NCI-H1092 treated with DMSO at 0.1 percent for 48 hours (cell line): ENCODE measurements at places on chromosomes 3 and 15.

DNA sequence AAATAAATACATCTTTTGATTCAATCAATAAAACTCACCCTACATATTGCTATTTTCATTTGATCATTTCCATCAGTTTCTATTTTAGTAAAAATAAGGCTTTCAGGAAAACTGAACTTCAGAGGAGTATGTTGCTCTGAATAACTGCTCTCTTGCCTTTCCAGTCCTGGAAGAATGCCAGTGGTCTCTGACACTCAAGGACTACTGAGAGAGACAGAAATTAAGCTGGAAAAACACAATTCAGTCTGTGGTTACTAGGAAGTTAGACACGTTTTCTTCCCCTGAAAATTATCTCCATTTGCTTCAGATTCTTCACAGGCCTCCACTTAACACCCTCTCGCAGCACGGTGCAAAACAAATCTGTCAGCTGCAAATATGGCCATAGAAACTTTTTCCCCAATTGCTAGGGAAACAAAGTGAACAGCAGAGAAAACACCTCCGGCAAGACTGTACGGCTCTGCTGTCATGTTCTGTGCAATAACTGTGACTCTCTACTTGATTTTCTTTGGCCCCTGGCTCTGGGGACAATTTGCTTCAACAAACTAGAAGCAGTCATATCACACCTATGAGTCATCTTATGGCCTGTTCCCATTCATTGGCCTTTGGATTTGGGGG, 353.0 kb downstream of the MAGI1 start:
- peak; percentile 1 for DNase-seq

- DNase-seq, result no peak
These were observed 27.7 kb upstream of the P4HTM start for GRCh38 chr3:48962340-48962739.

GRCh38 chr3:38232701-38233100, 32.9 kb upstream of the SLC22A13 start:
- no peak for DNase-seq

DNA sequence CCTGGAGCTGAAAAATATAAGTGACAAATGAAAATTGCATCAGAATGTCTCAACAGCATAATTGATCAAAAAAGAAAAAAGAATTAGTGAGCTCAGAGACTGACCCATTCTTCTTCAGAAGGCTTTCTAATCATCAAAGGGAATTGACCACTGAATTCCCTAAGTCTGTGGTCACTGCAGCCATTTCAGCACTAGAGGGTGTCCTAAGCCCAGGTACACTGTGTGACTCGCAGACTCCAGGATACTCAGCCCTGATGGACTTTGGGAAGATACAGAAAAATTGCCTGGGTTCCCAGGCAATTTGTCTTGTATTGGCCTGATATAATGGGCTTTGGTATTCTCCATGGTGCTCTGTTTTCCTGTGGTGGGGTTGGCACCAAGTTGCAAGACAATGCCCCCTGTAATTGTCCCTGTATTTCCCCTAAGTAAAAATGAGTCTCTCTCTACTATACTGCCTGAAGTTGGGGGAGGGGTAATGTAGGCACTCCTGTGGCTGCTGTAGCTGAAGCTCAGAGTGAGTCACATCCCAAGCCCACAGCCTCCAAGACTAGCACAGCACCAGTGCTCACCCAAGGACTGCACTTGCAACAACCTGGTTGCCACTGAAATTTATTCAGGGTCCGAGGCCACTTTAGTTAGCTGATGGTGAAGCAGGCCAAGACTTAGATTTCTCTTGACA, 256.0 kb upstream of the STAC start:
- DNase-seq, result peak; percentile 21

- DNase-seq, result no peak
These were observed 7.6 kb downstream of the ANXA2 start for GRCh38 chr15:60390231-60390630.

DNA sequence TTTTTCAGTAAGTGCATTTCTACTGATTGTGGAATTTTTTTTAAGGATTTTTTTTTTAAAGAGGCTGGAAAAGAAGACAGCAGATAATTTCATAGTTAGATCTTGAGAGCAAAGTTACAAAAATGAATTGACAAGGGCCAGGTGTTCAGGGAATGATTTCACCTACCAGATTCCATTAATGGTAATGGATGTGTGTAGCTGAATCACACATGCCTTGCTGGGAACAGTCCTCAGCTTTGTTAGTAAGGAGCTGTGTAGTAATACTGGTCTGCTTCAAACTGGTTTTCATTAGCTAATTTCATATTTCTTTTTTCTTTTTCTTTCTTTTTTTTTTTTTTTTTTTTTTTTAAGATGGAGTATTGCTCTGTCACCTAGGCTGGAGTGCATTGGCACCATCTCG, 16.0 kb downstream of the NR1D2 start:
- DNase-seq, result no peak

- DNase-seq, result no peak
These were observed 27.0 kb downstream of the OPA1 start for GRCh38 chr3:193620057-193620456.

- no peak for DNase-seq
These were observed 139.4 kb downstream of the LRRC28 start for GRCh38 chr15:99390667-99391066.

DNA sequence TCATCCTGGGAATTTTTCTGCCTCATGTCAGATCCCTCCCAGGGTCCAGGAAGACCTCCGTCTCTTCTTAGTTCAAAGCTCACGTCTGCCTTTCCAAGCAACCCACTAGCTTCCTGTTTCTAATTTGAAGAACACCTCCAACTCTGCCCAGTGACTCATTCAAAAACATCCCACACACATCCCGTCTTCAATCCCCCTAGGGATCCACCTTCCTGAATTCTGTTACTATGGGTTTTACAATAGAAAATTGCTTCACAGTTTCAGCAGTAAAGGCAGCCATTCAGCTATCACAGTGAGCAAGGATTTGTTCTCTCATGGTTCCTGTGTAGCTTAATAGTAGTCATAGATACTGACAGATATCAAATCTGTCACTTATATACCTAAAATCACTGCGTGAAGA, 308.3 kb upstream of the CCDC54 start:
- no peak for DNase-seq

- no peak for DNase-seq
These were observed 47.0 kb upstream of the CFAP161 start for GRCh38 chr15:81087066-81087465.

GRCh38 chr3:134543113-134543512, 57.3 kb downstream of the CEP63 start:
- DNase-seq, result no peak

DNA sequence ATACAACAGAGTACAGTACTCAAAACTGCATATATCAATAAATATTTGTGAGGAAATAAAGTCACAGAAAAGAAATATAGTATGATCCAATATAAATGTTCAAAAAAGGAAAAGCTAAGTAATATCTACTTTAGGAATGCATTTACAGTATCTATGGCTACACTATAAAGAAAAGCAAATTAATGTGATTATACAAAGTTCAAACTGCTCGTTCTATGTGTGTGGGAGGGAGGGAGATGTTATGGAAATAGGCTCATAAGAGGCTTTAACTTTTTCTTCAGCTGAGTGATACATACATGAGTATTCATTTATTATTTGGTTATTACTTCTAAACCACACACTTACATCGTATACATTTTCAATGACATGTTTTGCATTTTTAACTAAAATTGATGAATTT, 377.7 kb upstream of the AGTR1 start:
- DNase-seq, result no peak

GRCh38 chr15:94041746-94042145, 189.6 kb upstream of the MCTP2 start:
- DNase-seq, result no peak

GRCh38 chr3:184116017-184116416, 19.1 kb upstream of the EIF2B5 start:
- no peak for DNase-seq

GRCh38 chr15:66698318-66698961, 3.6 kb upstream of the SMAD6 start:
- peak; percentile 24 for DNase-seq

DNA sequence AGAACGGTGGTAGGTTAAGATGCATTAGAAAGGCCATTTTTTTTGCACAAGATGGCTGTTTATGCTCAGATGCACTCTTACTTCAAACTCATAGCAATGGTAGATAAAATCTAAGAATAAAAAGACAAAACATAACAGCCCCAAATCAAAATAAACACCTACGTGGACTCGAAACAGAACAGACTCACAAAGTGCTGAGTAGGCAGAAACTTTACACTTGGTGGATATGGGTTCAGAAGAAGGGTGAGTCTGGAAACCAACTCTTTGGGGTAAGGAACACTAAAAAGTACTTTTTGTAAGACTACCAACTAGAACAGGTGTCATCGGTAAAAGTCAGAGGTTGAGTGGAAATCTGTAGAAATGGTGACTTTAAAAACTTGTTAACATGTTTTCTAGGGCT, 468.2 kb downstream of the OTOL1 start:
- no peak for DNase-seq

DNA sequence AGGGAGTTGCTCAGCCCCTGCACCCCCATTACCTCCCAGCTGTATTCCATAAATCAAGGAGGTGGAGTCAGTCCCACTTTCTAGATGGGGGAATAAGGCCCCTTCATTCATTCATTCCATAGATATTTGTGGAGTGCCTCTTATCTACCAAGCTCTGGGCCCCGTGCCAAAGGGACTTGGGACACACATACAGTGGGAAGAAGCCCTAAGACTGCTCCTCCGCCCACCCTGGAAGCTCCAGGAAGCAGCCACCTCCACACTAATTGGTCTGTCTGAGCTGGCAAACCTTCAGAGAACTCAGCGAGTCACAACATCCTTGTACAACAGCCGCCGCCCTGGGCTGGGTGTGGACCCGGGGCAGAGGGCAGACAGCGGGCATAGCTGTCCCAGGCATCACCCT, 6.4 kb downstream of the STRA6 start:
- DNase-seq, result no peak

GRCh38 chr3:120092474-120092873, 1.8 kb downstream of the GSK3B start:
- no peak for DNase-seq

- DNase-seq, result no peak
These were observed 149.8 kb upstream of the BNIP2 start for GRCh38 chr15:59838900-59839299.

DNA sequence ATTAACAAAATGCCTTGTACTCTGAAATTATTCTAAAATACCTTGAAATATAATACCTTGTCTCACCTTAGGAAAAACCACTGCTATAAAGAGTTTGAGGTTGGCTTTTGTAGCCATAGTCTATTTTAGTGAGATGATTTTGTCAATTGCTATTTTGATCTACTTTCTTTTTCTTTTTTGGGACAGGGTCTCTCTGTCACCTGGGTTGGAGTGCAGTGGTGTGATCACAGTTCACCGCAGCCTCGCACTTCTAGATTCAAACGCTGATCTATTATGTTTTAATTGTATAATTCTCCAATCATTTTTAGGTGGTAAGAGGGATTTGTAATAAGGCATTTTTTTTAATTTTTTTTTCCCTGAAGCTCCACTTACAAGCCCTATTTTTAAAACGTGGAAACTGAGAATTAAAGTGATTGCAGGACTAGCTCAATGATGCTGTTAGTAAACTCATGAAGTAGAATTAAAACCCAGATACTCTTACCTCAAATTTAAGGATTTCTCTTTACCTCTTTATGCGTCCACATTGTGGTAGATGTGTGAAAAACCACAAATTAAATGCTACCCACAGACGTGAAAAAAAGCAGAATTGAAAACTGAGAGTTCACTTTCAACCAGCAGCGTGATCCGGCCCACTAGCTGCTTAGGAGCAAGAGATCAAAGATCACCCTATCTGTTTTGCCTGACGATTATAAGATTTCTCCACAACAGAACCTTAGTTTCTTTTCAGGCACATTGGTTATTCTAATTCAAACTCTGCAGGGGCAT, 384.2 kb downstream of the CGGBP1 start:
- DNase-seq, result no peak

DNA sequence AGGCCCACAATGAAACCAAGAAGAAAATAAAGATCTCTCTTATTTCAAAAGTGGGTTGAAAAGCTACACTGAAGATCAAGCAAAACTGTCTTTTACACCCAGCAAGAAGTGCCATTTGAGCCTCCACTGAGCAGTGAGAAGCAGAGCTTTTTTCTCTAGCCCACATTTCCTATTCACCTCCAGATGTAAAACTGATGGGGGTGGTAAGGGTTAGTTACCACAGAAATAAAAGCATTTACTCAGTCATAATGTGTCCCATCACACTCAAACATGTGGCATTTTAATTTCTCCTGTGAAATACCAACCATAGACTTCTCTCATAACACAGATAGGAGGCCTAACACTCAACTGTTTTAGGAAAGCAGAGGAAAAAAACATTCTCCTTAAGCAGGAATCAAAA, 21.0 kb downstream of the IFT57 start:
- no peak for DNase-seq

DNA sequence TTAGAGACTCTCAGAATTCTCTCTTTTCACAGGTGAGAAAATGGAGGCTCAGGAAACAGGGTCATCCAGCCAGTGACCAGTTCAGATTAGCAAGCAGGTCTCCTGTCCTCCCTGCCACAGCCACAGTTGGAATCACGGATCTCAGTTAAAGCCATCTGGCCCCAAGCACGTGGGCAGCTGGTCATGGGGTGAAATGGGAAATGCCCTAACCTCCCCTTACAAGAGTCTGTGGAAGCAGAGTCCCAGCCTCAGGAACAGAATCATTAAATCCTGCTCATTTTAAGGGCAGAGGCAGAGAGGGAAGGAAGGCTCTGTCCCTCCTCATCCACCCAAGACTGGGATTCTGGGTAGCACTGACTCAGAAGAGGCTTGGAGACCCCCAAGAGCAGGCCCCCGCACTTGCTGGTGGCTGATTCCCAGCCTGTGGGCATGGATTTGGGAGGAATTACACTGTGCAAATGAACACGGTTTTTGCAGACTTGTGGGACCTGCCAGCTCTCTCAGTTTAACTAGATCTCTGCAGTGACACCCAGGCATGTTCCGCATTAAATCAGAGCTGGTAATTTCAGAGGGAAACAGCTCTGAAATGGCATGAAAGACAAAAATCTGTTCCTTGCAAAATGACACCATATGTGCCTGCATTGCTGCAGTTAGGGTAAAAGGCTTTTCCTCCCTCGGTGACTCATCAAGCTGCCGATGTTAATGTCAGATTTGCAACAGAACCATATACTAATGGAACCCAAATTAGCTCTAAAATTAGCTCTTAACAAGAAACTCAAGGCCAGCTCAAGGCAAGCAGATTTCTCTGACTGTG, 89.0 kb downstream of the BDH1 start:
- DNase-seq, result no peak

- no peak for DNase-seq
These were observed 701 bp upstream of the TIPARP start for GRCh38 chr3:156673732-156674045.

GRCh38 chr3:13788522-13789424, 91.1 kb downstream of the WNT7A start:
- no peak for DNase-seq

- DNase-seq, result no peak
These were observed 70.9 kb upstream of the TMEM115 start for GRCh38 chr3:50430191-50430590.

DNA sequence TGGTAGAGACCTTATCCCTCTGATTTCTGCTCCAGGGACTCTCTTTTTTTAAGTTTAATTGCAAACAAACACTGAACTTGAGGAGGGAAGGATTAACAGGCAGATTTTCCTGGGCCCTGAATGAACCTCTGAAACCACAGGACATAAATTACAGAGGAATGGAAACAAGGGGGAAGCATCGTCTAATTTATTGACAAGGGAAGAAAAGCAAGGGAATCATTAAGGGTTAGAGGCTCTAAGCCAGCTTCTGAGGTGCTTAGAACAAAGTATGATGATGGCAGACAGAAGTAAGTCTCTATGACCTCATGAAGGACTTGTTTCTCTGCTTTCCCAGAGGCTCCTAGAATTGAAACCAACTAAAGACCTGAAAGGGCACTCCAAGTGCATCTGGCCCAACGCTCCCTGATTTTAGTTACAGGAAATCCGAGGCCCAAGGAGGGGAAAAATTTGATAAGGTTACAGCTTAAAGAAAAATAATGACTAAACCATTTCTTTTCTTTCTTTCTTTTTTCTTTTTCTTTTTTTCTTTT, 244.7 kb upstream of the NR2E3 start:
- no peak for DNase-seq
